ENCODE measurements at places on chromosomes 5 and 9.
A peak's percentile ranks its signal among the peaks of the same experiment; 100 is the strongest.

DNA sequence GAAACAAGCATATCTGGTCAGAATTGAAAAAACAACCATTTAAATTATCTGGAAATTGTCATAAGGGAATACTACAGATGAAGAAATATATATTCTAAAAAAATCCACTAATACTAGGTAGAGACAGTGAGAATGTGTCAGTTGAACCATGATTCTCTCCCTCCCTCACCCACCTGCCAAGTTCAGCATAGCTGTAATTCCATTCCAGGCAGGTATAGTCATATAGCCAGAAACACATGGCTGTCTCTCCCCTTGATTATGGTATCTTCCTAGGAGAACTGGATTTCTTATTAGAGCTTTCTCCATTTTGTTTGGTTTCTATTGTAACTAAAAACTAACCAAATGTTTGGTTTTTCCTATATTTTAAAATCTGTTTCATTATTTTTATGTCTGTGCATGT, 509.2 kb downstream of the CDH10 start:
- DNase-seq: no peak

DNA sequence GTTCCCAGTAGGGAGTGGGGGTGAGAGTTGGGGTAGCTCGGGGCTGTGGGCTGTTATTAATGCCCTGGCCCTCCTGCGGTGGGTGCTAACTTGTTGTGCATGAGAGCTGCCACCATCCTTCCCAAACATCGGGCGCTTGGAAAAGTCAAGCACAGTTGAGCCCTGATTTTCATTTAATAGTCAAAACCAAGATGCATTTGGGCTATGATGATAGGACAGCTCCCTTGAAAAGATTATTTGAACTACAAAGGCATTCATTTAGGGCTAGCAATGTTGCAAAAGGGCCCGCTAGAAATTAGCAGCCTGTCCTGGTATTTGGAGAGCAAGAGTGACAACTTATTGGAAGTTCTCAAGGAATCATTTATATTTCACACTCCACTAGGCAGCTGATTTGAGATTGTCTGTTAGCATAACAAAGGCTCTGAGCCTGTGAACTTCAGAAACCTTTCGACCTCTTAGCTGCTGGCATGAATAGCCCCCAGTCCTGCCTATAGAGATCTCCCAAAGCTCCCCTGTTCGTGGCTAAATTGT, 128.2 kb upstream of the TMEM161B start:
- DNase-seq: no peak

DNA sequence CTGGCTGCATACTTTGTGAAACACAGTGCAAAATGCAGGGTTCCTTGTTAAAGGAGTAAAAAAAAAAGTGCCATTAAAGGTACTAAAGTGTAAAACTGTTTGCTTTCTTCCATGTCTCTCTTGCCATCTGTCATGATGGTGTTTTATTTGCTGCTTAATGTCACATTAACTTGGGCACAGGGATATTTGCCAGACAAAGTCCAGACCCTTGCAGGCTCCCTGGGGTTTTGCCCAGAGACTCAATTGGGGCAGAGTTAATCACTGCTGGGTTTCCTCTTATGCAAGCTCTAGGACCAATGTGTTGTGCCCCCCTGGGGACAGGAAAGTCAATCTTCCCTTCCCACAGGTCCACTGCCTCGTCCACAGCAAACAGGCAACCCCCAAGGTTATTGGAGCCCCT, 274.3 kb upstream of the SGCD start:
- DNase-seq: no peak

GRCh38 chr5:125579182-125579581, 832.7 kb upstream of the ZNF608 start:
- no peak for DNase-seq

GRCh38 chr9:97983589-97984187, 547 bp downstream of the ANP32B start:
- peak; percentile 54 for DNase-seq

All from NAMALWA (cell line).